SK-N-MC (cell line): ENCODE measurements at places on chromosomes 12 and 14.

DNA sequence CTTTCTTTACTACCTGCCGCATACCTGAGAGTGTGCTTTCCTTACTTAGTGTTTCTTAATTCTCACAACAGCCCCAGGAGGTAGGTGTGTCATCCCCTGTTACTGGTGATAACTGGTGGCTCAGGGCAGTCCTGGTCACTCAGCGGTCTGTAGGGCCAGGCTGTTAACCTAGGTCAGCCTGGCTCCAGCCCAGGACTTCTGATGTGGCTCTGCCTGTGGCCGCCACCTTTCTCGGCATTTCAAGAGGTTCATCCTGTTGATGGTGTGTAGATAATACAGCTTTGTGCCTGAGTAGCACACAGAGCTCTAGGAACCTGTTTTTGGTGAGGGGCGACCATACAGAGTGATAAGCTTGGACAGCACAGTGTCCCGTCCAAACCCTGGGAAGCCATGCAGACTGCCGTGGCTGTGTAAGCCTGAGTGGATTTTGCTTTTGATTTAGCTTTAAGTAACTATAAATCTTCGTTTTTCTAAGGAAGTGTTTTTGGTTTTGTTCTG, 11.9 kb upstream of the DNAH10 start:
- DNase-seq, result no peak

DNA sequence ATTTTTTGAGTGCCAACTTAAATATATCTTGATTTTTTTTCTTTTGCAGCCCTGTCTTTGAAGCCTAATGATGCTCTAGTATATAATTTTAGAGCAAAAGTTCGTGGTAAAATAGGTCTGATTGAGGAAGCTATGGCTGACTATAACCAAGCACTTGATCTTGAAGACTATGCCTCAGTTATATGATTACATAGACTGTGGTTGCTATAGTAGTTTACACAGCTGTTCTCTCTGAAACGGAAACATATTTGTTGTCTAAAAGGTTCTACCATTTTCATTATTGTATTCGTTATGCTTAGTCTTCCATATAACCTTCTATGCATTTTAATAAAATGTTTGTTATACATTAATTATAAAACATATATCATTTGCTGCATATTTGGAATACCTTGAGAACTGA, 246.7 kb downstream of the TTC6 start:
- no peak for DNase-seq

GRCh38 chr12:70691018-70691672, 53.9 kb upstream of the PTPRB start:
- DNase-seq, result no peak

DNA sequence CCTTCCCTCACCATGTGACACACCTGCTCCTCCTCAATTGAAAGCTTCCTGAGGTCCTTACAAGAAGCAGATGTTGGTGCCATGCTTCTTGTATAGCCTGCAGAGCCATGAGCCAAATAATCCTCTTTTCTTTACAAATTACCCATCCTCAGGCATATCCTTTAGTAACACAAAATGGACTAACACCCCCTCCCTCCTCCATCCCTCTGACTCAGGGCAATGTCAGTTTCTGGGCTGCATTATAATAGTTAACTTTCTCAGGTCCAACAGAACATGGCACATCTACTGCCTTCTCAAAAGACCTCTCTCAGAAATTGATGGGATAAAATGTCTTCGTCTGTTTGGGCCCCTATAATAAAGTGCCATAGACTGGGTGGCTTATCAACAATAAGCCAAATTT, 287.0 kb downstream of the DPF3 start:
- no peak for DNase-seq

- DNase-seq, result no peak
These were observed 40.9 kb upstream of the A2ML1 start for GRCh38 chr12:8781381-8782127.

DNA sequence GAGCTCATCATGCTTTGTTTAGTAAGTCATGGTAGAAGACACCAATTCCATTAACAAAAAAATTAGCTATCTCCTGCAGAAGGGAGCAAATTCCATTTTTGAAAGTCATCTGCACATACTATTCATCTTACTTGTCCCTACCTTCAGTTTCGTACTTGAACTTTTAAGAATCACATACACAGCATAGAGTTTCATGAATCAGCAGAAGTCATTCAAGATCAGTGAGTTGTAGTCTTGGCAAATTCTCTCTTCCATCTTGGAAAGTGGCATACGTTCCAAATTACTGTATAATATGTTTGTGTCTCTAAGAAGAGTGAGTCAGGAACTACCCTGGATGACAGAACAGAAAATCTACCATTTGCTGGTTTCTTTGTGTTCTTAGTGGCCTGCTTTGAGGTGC, 14.1 kb downstream of the VRK1 start:
- DNase-seq, result no peak

DNA sequence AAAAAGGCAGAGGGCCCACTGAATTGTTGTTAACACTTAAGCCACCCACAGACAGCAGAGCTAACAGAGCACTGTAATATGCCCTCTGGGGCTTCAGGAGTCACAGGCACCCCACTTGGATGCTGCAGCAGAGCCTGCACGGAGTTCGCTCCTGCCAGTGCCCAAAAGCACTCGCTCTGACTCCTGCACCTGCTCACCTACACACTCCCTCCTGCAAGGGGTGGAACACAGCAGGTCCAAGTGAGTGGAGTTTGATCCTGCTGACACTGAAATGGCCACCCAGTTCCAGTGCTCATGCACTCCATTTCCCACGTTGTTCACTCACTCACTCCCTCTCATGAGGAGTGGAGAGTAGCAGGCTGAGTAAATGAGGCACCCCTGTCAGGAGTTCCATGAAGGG, 68.8 kb downstream of the OSBPL8 start:
- DNase-seq, result no peak

DNA sequence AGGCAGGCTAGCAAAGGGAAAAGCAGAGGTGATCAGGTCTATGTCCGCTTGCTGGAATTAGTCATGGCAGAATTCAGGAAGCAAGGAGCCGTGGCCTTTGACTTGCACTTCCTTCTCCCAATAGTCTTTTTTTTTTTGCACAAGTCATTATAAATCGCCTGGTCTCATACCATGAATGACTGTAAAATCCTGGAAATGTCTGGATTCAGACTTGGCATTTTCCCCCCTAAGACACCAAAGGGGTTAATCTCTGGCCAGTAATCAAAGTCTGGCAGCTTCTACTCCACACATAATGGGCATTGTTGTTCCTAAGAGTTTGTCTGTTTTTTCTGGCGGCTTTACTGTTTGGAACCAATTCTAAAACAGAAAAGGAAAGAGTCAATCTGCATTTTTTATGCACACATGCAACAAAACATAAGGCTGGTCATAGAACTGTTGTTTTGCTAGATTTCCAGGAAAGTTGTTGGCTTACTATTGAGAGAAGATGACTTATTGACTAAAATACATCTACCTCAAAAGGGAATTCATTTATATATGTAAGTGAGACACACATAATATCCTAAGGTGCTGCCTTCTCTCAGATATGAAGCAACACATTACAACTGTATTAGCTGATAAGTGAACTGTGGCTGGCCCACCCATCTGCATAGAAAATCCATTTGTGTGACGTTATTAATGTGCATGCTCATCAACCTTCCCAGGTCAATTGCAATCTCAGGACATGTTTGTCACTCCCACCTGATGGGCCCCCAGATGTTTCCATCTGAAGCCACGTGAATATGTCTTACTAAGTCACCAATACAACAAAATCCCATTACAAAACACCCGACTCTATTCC, 157.3 kb downstream of the BTG1 start:
- no peak for DNase-seq

DNA sequence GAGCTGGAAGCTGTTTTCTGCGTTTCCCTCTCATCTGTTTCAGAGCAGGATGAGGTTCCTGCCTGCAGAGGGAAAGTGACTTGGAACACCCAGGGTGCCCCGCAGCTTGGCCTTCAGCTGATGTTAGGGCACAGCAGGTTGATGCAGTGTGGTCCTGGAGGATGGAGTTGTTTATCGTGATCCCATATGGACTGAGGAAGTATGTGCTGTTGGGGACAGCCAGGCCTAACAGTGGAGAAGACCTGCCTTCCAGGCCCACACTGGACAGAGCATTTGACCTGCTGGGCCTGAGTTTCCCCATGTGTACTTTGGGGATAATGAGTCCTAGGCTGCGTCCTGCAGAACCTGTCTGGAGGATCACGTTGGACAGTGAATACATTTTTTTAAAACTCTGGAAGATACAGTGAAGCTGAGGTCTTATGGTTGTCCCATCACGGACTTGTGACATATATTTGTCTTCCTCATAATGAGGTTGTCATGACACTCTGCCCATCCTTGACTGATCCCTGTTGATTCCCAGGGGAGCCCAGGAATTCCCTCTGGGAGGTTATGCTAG, 12.8 kb downstream of the SERPINA1 start:
- no peak for DNase-seq

DNA sequence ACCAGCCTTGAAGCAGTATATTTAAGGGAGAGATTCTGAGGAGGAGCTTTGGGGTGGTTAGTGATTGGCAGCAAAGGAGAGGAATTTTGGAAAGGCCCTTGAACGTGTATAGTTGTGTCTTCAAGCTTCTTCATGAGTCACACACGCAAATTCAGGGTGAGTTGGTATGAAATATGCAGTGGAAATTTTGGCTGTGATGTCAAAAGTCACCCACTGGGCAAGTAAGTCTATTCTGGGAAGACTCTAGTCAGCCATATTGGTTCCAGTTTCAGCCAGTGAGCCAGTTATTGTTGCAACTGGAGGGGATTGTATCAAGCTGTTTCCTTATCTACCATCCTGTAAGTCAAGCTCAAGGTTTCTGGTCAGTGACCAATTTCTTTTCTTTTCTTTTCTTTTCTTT, 32.0 kb upstream of the VASH1 start:
- DNase-seq, result no peak

GRCh38 chr12:11904124-11904523, 166.6 kb upstream of the BCL2L14 start:
- DNase-seq, result no peak

DNA sequence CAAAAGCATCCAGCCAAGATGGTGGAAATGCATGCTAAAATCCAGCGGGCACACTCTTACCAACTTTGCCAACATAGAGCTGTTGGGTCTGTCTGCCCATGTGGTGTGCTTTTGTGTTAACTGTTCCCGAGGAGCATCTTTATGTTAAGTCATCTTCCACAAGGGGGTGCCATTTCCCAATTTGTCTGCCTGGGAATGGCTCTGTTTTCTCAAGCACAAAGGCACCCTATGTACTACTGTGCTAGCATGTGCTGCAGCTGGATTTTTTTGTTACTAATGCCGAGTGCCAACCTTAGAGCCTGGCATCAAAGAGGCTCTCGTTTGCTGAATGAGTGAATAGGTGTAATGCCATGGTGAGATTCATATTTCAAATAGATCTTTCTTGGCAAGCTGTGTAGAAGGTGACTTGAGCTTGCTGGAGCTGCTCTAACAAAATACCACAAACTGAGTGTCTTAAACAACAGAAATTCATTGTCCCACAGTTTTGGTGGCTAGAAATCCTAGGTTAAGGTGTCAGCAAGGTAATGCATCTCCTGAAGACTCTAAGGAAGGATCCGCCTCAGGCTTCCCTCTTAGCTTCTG, 74.3 kb downstream of the TRHDE start:
- no peak for DNase-seq

GRCh38 chr14:34138175-34138574, 187.3 kb upstream of the EGLN3 start:
- DNase-seq, result no peak

- DNase-seq, result no peak
These were observed 842 bp downstream of the OAS2 start for GRCh38 chr12:112979041-112979680.
